ENCODE measurements at places on chromosomes 1 and 21.
A peak's percentile ranks its signal among the peaks of the same experiment; 100 is the strongest.

GRCh38 chr1:218742467-218743262 is 397.5 kb downstream of the TGFB2 start:
- DNase-seq: peak; percentile 27

GRCh38 chr1:9075022-9075421 is 5.6 kb upstream of the SLC2A5 start:
- no peak for DNase-seq

DNA sequence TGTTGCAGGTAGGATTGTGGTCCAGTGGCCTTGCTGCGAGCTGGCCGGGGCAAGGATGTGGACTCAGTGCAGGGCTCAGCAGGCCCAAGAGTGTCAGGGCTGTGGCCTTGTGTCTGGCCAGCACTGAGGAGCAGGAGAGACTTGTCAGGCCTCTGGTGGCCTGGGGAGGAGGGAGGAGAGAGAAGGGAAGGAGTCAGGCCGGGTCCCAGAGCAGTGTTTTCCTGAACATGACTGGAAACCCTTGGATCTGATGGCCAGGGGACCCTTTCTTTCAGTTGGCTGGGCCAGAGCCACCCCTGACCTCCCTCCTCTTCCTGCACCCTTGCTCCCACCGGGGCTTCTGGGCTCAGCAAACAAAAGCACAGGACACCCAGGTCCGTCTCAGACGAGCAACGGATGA is 5.1 kb downstream of the IBA57 start:
- no peak for DNase-seq

GRCh38 chr1:24896596-24897262 is 33.3 kb downstream of the RUNX3 start:
- DNase-seq: no peak

GRCh38 chr1:40395190-40396175 is 22.0 kb downstream of the SMAP2 start:
- no peak for DNase-seq

GRCh38 chr1:4658643-4659628 is 4.5 kb downstream of the AJAP1 start:
- DNase-seq: peak; percentile 66

DNA sequence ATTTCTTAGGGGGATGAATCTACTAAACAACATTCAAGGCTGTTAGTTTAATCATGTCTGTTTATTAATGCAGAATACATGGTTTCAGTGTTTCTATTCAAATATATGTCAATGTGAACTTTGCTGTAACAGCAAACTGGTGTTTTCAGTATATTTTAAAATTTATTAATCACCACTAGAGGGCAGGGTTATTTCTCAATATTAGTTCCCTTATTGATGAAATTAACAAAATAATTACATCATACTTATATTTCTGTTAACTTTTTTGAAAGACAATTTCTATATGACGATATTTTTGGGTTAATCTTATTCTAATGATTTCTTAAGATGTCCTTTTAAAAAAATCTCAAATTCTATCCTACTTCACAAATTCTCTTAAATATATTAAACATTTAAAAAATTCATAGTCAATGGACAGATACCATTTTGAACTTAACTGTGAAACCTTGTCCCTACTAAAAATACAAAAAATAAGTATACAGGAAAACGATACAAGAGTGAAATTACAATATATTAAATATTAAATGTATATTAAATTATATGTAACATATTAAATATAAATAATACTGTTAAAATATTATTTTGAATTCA is 1034.1 kb upstream of the PRMT6 start:
- DNase-seq: no peak

DNA sequence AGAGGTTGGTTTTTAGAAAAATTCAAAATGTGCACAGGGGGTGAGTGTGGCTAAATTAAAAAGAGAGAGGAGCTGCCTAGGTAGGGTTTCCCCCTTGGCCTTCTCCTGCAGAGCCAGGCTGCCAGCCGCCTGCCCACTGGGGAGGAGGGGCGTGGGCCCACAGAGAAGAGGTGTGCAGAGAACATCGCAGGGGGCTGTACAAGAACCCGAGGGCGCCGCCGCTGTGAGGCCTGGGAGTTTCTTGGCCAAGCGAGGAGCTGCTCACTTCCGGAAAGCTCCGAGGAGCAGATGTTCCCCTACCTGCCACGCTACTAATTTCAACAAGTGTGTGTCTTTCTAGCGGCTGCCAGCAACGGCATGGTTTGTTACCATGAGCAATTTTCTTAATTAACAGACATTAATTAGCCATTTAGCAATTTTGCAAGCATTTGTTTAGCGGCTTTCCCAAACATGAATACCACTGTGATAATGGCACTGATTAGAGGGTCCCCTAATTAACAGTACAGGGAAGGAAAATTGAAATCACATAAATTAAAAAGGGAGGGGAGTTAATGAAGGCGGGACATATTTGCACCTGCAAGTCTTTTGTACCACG is 59.7 kb downstream of the MRPL37 start:
- no peak for DNase-seq

- DNase-seq: peak; percentile 53
Measured at GRCh38 chr1:111920221-111921024, 69.0 kb downstream of the KCND3 start.

GRCh38 chr1:14955976-14956375 is 197.6 kb upstream of the TMEM51 start:
- no peak for DNase-seq

- DNase-seq: no peak
Measured at GRCh38 chr21:41280115-41280919, 36.3 kb upstream of the FAM3B start.

GRCh38 chr1:186330758-186331157 is 44.3 kb downstream of the TPR start:
- no peak for DNase-seq

DNA sequence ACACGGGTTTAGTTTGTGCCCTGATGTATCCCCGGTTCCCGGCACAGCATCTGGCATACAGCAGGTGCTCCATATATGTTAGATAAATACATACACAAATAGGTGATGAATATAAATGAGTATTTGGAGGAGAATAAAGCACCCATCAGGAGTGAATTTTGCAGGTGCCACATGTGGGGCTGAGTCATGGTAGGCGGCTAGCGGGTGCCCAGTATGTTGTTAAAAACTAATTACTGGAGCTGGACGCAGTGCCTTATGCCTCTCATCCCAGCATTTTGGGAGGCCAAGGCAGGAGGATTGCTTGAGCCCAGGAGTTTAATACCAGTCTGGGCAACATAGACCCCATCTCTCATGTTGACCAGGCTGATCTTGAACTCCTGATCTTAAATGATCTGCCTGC is 16.7 kb upstream of the WASF2 start:
- no peak for DNase-seq

DNA sequence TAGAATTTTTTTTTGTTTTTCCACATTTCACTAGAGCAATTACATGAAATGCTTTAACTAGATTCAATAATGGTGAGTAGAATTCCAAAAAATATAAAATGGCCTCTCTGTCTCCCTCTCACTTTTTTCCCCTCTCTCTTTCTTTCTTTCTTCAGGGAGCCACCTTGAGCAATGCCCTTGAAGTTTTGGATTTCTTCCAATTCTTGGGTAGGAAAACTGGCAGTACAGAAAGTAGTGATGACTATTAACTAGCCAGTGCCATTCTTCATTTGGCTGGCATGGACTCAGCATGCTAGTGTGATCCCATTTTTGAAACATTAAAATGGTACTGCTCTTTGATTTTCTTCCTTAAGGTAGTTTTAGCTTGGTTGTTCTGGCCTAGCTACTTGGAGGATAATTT is 4.5 kb upstream of the FNBP1L start:
- no peak for DNase-seq

DNA sequence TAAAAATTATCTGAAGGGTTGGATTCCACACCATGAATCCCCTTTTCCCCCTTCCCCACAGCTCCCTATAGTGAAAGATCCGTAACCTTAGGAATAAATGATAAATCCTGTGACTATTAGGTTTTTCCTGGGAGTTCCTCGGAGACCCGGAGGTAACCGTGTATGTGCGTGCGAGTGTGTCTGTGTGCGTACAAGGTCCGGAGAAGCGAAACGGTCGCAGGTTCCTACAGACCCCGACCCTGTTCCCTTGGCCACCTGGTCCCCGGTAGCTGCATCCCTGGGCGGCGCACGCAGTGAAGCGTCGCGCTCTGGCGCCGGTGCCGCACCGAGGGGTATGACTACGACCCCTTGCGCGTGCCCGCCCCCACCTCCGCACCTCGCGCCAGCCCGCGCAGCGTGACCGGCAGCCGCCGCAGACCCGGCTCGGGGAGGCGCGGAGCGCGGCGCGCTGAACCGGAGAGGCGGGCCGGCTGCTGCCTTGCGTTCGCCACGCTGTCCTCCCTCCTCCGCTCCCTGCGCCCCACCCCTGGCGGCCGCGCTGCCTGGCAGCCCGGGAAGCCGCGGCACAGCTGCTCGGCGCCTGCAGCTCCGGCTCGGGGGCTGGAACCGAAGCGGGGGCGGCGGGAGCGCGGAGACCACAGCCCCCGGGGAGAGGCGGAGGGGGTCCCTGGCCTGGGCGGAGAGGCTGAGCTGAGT is at the start of gene AK5:
Gene AK5 (plus strand): TSS at position 529 of the 696 bp plus-strand sequence. CDS start 295 bp downstream, outside the sequence.
- DNase-seq: peak; percentile 3

DNA sequence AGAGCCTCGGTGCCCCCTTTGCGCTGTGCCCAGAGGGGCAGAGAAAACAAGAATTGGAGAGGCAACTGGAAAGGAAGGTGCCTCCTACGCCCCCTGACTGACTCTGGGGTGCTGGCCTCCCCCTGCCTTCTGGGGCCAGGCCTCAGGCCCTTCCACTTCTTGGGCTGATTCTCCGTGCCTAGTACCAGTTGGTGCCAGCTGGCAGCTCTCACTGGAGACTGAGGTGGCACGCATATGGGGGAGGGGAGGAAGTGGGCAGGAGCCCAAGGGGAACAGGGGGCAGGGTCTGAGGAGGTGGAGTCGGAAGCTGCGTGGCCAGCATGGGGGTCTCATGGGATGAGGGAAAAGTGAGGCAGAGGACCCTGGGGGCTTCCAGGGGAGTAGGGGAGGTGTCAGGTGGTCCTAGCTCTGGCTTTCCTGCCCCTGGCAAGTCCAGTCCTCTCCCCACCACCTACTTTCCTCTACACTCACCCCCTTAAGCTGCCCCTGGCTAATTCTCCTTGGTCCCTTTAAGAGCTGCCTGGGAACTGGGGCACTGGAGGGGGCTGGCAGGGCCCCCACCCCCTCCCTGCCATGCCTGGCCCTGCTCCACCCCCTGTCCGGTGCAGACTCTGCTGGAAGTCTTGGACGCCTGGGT is 6.5 kb upstream of the SEMA4A start:
- no peak for DNase-seq

DNA sequence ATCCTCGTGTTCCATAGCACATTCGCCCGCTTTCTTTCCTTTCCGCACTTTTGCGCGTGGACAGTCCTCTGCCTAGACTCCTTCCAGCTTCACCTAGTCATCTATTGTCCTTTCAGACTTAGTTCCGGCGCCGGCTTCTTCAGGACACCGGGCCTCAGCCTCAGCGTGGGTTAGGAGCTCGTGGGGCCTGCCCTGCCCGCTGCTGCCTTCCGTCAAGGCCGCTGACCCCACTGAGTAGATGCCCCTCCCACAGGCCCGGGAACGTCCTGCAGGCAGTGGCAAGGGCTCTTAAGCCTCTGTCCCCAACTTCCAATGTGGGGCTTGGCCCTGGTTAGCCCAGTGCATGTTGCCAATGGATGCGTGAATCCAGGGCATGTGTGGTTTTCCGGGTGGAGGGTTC is 11.4 kb downstream of the DMRTB1 start:
- DNase-seq: no peak

GRCh38 chr1:156705918-156706656 is 704 bp upstream of the CRABP2 start:
- peak; percentile 37 for DNase-seq

DNA sequence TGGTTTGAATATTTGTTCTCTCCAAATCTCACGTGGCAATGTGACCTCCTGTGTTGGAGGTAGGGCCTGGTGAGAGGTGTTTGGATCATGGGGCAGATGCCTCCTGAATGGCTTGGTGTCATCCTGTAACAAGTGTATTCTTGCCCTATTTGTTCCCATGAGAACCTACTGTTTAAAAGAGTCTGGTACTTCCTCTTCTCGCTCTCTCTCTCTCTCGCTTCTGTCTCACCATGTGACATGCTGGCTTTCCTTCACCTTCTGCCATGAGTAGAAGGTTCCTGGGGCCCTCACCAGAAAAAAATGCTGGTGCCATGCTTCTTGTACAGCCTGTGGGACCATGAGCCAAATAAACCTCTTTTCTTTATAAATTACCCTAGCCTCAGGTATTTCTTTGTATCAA is 8.4 kb upstream of the PAXBP1 start:
- DNase-seq: no peak

DNA sequence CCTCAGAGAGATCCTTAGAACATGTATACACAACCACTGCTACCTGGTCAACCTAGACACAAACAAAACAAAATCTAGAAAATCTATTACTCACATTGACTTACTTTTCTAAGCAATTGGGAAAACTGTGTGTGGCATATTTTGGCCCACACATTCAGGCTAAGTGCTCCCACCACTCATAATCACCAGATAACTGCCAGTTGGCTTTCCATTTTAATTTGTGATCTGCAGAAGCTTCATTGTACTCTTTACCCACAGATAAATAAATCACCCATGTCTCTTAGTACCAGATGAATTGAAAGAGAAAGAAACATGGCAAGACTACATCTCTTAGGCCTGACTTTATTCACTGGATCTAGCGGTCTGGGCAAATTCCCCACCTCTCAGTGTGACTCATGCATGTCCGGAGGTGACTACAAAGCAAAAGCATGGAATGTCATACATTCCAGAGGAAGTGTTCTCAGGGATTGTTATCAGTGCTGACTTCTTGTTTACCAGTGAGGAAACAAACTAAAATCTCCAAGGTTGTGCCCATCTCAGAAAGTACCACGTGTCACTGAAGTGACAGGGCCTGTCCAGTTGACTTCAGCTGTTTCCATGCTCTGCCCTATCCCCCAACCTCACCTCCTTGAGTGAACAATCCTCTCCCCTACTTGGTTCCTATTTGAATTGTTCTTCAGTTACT is 52.4 kb upstream of the BCL10 start:
- peak; percentile 99 for DNase-seq

DNA sequence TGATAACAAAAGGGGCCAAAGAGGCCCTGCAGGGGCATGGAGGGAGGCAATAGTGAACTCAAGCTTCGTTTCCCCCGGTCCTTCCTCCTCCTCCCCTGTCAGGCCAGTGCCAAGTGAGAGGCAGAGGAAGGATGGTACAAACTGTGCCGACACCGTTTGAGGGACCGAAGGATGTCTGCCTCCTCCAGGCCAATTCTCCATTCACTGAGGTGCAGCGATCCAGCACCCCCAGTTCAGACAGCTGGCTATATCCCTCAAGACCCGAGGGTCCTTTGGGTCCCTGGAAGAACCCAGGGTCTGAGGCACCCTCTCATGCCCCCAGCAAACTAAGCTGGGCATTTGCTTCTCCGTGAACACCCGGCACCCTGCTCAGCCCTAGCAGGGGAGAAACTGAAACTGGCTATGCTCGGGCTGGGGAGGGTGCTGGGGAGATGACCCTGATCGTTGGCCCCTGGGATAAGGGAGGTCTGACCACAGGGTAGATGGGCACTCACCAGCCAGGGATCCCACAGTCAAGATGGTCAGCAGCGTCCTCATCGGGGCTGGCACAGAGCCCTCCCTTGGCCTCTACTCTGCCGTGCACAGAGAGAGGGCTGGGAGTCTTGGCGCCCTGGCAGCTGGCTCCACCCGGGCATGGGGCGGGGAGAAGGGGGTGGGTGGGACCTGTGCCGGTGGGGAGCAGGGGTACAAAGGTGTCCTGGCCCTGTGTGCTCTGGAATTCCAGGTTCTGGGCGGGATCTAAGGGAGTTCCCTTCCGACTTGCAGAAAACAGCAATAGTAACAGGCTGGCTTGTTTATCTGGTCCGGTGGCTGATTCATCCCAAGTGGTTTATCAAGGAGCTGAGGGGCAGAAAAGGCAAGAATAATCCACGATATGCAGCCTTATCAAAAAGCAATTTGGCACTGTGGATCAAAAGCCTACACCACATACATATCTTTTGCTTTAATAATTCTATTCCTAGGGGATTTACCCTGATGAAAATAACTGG is at the start of gene IL22RA1:
Gene IL22RA1 (minus strand): TSS at position 595 of the 989 bp plus-strand sequence. CDS start 58 bp downstream, at position 537.
- no peak for DNase-seq

- no peak for DNase-seq
Measured at GRCh38 chr1:3205815-3206214, 136.8 kb downstream of the PRDM16 start.

All from HT1080 (cell line).